CD14-positive monocyte (primary cell): ENCODE measurements at places on chromosomes 7 and 10.

DNA sequence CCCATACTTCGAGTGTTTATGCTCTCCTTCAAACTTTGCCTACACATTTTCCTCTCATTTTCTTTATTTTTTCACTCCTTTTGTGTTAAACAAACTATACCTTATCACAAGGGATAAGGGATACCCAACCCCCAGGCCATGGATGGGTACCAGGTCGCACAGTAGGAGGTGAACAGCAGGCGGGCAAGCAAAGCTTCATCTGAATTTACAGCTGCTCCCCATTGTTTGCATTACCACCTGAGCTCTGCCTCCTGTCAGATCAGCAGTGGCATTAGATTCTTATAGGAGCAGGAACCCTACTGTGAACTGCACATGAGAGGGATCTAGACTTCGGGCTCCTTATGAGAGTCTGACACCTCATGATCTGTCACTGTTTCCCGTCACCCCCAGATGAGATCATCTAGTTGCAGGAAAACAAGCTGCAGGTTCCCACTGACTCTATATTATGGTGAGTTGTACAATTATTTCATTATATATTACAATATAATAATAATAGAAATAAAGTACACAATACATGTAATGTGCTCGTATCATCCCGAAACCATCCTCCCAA is 28.5 kb downstream of the ZC3HC1 start:
- DNase-seq, result no peak

DNA sequence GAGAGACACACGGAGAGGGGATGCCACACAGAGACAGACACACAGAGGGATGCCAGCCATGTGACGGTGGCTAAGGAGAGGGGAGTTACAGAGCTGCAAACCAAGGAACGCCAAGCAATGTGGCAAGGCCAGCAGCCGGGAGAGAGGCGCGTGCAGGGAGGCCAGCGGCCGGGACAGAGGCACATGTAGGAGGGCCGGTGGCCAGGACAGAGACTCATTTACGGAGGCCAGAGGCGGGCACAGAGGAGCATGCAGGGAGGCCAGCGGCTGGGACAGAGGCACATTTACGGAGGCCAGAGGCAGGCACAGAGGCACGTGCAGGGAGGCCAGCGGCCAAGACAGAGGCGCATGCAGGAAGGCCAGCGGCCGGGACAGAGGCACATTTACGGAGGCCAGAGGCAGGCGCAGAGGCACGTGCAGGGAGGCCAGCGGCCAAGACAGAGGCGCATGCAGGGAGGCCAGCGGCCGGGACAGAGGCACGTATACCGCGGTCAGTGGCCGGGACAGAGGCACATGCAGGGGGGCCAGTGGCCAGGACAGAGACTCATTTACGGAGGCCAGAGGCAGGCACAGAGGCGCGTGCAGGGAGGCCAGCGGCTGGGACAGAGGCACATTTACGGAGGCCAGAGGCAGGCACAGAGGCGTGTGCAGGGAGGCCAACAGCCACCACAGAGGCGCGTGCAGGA is 40.4 kb downstream of the INSIG1 start:
- no peak for DNase-seq

DNA sequence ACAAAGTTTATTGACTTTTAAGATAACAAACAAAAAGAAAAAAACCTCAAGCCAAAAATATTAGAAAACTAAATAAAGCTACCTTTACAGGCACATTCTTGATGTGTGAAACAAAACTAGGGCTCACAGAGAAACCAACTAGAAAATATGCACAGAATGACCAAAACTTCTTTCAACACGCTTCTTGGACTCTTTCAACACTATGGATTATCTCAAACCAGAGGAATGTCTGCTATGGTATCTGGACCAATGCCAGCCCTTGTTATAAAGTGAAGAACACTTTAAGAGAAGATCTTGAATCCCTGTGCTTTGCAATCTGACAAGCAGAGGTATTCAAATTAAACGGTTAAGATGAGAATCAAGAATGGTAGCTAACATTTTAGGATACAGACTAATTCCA is 76.6 kb downstream of the DNAJC1 start:
- DNase-seq, result no peak

DNA sequence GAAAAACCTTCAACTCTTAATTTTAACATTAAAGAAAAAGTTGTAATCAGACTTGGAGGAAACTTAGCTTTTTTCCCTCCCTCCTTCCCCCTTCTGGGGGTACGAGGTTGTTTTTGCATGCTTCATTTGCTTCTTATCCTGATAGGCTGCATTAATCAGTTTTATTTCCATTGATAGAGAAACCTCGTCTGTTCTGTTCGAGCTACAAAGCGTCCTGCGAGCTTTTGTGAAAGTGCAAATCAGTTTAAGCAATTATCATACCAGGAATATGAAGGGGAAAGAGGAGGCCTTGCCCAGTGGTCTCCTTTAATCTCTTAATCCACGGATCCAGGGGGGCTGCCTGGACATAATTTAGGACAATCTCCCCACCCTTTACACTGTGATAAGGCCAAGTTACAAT is 7.5 kb downstream of the EMX2 start:
- DNase-seq, result no peak

GRCh38 chr10:82867056-82867455 is 992.1 kb downstream of the NRG3 start:
- no peak for DNase-seq

- DNase-seq, result no peak
Observed at GRCh38 chr10:77308084-77308732, 329.4 kb downstream of the KCNMA1 start.

DNA sequence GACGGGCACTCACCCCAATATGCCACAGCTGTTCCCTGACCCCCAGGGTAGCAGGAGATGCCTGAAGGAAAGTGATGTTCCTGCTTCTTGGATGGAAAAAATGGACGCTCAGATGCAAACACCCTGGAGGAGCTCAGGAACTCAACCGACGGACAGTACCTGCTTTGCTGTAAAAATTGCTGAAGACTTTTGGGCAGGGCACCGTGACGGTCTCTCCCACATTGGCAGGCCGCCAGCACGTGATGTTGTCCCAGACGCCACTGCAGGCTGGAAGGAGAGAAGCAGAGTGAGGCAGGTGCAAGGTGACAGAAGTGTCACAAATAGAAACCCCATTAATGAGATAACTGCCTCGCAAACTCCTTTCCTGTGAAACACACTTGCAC is 35.0 kb downstream of the VIPR2 start:
- DNase-seq, result no peak

DNA sequence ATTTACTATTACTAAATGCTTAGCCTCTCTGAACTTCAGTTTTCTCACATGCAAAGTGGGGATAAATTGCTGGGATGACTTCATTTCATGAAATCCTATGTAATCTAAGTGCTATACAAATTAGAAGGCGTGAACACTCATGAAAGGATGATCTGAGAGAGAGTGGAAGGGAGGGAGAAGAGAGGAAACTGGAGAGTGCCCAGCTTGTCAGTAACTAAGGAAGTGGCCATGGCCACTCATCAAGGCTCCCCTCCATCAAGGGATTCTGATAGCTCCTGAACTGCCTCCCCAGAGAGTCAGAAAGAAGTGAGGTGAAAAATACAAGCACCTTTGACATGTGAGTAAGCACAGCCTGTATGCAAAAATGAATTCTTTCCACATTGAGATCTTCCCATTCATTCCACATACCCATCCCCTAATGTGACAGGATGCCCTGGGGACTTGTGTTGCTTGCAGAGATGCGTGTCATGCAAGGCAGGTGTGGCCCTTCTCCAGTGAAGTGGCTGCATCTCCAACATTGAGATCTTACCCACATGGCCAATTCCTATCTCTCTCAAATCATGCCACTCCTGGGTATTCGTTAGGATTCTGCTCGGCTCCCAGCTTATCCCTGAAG is 76.5 kb upstream of the ITPRID1 start:
- no peak for DNase-seq

DNA sequence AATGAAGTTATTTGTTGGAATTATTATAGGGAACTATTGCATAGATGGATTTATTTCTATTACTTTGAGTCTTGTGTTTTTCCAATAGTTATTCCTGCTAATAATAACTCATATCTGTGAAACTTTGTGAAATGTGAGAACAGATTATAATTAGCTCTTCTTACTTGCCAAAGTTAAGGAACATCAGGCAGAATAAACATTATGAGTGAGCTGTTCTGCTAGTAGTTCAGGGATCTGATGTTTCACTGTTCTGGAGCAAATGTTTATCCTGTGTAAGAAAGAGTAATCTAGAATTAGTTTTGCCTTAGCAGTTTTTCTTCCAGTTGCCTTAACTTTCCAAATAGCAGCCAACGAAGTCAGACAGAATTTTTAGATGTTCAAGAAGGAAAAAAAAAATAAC is 245.2 kb upstream of the PLXDC2 start:
- DNase-seq, result no peak

GRCh38 chr7:137818036-137818435 is 28.7 kb downstream of the DGKI start:
- no peak for DNase-seq

DNA sequence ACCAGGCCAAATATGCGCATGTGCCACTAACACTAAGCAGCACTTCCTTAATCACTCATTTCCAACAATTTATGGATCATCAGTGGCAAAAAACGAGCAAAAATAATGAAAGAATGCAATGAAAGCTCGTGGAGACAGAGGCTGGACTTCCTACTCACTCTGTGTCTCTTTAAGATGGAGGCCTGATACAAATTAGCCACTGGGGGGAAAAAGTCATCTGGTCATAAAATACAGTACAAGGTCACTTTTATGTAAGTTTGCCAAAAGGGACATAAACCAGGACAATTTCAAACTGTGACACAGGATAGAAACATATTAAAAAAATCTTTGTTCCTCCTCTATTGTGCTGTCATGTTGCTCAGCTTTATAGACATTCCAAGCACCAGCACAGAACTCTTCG is 101.7 kb downstream of the LMBR1 start:
- DNase-seq, result no peak

DNA sequence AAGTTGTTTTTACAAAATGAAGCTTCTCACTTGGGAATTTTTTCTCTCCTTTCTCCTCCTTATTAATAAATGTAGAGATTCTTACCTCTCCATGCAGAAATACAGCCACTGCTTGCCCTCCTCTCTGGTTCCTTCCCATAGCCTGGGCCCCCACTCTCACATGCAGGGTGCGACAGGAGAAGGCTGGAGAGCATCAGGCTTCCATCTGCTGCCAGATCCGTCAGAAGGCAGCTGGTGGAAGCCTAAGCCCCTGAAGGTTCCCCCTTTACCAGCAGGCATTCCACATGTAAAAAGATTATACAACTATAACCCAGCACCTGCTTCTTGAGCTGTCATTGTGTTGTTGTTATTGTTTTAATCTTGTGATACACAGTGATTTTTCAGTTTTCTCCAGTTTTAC is 314.2 kb downstream of the LHFPL3 start:
- DNase-seq, result no peak

DNA sequence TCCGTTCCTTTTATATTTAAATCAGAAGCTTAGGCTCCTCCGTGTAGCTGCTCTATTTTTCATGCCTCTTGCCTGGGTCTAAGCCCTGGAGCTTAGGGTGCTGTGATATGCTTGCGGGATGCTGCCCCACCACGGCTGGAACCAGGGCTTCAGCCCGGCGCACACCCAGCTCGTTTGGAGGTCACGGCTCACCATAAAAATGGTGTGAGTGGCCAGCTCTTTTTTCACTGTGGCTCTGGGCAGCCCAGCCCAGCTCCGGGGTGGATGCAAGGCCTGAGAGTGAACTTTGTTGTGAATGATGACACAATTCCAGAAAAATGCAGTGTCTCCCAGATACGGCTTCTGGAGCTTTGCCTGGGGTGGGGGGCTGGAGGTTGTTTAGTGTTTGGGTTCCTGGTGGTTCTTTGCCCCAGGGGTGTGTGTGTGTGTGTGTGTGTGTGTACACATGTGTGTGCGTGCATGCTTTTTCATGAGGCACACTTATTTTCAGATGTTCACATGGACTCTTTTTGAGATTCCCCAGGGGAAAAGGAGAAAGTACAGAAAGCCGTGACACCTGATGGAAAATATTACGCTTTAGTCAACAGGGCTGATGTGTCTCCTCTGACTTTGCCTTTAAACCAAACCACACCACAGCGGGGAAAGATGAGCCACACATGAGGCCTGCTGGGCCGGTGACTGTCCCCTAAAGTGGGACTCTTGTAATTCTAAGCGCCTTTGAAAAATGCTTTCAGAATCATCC is 46.2 kb downstream of the GRK5 start:
- no peak for DNase-seq

- no peak for DNase-seq
Observed at GRCh38 chr10:48765039-48765438, 80.4 kb downstream of the WDFY4 start.

DNA sequence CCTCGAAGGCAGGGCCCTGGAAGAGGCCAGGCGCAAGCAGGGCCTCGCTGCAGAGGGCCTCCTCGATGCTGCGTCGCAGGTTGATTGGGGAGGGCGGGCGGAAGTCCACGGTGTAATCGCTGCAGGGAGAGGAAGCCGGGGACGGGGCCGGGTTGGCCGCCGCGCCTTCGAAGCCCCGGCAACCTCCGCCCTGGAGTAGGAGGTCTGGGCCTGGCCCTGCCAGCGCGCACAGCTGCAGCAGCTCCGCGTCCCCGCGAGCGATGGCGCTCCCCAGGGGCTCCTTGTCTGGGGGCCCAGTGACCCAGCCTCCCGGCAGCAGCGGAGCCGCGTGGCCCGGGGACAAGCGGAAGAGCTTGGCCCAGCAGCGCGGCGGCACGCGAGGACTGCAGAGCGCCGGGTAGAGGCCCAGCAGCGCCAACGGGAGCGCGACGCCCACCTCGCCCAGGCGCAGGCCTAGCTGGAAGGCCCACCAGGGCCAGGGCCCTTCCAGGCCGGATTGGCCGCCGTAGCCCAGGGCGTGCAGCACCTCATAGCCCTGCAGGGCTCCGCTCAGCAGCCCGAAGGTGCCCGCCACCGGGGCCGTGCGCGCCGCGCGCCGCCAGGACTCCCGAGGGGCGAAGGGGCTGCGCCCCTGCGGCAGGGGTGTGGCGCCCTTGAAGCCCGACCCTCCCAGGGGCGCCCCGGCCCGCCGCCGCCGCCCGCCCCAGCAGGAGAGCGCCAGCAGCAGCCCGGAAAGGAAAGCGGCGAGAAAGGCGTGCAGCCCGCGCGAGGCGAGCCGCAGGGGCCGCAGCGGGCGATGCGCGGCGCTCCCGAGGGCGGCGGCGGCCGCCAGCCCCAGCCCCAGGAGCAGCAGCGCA is 7.8 kb upstream of the RBM28 start:
- DNase-seq, result no peak

DNA sequence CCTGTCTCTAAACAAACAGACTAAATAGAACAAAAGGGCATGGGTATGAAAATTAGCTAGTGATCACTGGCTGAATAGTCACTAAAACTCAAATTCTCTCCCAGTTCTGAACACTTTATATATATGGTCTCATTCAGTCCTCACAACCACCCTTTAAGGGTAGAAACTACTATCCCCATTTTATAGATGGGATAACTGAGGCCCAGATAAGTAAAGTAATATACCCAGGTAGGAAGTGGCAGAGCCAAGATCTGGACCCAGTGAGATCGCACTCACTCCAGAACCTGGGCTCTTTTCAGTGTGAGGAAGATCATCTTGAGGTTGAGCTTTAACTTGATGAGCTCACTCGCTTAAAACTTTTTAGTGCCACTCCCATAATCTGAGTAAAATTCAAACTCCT is 4.5 kb downstream of the PSTK start:
- no peak for DNase-seq

DNA sequence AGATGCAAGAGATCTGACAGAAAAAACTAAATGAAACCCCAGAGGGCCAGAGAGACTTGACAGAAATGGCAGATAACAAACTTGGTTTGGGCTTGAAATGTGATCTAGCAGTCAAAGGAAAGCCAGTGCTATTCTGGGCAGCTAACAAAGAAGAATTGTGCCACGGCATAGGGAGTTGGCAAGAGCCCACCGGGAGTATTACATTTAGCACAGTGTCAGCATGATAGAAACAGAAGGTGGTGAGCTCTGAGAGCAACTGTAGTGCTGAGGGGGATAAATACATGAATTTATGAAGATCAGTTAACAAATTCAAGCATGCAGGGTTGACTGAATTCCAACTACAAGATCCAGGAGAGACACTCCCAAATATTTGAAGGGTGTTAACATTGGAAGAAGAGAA is 91.1 kb downstream of the AHCYL2 start:
- DNase-seq, result no peak
